NCI-H1092 treated with DMSO at 0.1 percent for 48 hours (cell line): ENCODE measurements at places on chromosomes 7 and 10.

- no peak for DNase-seq
Observed at GRCh38 chr7:452226-452751, 67.4 kb downstream of the PDGFA start.

GRCh38 chr7:50957855-50958254, 175.2 kb upstream of the GRB10 start:
- DNase-seq = no peak

DNA sequence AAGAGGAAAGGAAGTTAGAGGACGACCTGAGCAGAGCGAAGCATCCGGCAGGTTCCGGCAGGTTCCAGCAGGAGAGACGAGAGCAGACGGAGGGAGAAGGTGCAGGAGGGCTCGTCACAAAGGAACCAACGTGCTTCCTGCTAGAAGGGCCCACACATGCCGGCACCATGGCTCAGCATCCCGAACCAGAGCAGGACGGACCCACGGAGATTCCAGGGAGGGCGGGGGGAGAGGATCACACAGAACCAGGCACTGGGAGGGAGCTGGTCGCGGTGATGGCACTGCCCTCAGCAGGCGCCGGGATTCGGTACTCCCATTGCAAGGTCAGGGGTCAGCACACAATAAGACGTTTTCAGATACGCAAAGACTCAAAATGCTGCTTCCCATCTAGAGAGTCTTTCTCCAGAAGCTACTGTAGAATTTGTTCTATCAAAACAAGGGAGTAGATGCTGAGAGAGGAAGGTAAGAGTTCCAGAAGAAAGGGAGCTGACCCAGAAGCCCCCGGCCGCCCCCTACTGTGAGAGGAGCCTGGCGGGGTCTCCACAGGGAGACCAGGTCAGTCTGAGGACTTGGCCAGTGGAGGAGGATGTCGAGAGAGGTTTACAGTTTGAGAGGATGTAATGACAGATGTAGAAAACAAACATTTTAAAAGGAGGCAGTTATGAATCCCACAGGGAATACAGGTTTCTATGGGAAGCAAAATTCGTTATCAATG, 23.6 kb upstream of the PWWP2B start:
- no peak for DNase-seq

GRCh38 chr7:226281-226895, 34.0 kb downstream of the FAM20C start:
- no peak for DNase-seq

- peak; percentile 51 for DNase-seq
Observed at GRCh38 chr10:78905957-78906308, 162.8 kb upstream of the ZMIZ1 start.

DNA sequence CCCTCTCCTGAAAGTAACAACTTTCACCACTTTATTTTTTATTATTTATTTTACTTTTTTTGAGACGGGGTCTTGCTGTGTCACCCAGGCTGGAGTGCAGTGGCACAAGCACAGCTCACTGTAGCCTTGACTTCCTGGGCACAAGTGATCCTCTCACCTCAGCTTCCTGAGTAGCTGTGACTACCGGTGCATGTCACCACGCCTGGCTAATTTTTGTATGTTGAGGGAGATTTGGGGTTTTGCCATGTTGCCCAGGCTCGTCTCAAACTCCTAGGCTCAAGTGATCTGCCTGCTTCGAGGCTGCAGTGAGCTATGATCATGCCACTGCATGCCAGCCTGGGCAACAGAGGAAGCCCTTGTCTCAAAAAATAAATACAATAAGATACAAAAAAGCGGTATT, 14.9 kb upstream of the SLIT1 start:
- DNase-seq = no peak

DNA sequence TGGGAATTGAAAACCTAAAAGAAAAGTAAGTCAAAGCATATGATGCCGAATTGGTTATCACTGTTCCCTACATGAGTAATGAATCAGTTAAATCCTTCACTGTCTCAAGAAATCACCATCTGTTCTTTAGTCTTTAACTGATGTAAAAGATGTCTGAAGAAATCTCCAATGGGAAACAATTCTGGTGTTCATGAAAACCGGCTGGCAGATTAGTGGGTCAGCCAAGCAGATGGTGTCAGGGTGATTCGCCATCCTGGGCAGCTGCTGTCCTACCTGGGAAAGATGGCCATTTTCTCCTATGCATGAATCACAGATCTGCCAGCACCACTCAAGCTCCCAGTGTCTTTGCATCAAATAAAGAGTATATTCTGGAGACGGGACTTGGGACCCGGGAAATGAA, 925.2 kb upstream of the GHITM start:
- DNase-seq = no peak

DNA sequence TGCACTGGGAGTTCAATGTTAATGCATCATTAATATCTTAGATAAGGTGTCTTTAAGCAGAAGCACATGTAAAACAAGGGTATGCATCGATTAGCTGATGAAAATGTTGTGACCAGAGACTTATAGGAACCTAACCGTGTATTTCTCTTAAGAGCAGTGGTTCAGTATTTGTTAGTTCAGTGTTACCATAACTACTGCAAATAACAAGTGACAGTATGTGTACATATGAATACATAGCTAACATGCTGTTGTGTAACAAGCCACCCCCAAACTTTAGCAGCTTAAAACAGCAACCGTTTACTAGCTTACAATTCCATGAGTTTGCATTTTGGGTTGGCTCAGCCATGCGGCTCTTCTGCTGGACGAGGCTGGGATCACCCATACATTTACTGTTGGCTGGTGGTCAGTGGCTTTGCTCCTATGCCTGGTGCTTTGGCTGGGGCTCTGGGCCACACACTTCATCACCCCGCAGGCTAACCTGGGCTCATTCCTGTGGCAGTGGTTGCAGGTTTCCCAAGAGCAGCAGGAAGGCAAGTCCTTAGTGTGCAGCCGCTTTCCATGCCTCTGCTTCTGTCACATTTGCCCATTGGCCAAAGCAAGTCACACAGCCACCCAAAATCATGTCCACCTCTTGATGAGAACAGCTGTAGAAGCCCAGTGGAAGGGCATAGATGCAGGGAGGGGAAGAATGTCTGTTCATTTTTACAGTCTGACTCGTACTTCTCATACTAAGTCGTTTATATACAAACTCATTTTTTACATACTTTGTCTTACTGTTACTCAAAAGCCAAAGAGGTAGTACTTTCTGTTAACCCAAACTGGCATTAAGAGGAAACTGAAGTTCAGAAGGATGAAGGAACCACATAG, 103.3 kb upstream of the GATA3 start:
- DNase-seq = no peak

DNA sequence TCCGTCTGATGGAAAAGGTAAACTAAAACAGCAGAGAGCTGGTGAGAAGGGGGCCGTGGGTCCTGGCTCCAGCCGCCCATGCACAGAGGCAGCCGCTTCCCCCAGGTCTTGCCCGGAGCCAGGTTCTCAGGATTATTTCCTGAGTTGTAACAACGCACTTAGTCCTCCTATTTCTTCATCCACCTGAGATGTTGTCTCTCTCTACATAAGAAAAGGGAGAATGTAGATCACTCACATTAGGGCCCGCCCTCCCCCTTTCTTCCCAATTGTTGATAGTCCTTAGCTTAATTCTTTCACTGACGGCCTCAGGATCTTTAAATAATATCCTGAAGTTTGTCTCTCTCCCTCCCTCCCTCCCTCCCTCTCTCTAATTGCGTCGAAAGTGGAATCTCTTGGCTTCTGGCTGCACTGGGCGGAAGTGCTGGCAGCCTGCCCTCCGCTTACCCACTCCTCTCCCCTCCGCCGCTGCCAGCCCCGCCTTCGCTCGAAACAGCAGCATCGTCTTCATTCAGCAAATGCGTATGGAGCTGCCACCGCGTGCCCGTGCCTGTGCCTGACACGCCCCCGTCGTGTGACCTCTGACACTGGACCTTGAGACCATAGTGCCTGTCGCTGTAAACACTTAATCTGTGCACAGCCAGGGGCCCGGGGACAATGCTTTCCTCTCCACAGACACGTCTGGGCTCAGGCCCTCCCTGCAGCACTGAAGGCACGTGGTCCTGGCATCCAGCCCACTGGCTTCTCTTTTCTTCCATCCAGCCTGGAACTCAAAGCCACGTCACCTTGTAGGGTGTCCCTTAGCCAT, 174.5 kb upstream of the PPP2R2D start:
- peak; percentile 11 for DNase-seq

GRCh38 chr10:112817981-112818777, 131.9 kb upstream of the TCF7L2 start:
- no peak for DNase-seq

DNA sequence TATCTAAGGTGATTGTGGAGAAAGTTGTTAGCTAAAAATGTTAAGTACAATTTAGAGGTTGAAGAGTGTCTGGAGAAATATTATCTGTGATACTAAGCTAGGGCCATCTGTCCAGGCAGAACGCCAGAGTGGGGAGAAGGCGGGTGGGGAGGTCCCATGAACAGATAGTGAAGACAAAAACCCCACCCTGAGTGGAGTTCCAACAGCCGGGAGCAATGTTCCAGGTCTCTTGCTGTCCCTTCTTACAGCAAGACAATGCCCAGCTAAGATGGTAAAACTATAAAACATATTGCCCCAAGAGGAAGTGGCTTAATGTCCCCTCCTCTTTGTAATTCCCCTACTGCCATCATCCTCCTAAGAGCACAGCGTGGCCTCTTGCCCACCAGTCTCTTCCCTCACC, 10.4 kb upstream of the IL15RA start:
- no peak for DNase-seq

GRCh38 chr7:26673271-26673670, 191.1 kb downstream of the SKAP2 start:
- DNase-seq = no peak

DNA sequence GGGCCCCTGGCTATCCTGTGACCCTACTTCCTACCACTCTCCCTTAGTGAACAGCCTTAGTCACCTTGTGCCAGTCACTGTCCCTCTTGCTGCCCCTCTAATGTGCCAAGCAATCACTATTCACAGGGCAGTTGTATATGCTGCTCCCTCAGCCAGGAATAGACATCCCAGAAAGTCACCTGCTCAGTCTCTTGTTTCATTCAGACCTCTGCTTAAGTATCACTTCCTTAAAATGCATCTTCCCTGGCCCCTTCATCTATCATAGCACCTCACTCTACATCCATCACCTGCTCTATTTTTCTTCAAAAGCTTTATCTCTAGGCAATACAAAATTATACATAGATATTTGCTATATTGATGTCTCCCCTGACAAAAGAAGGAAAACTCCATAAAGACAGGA, 328.4 kb upstream of the NFE2L3 start:
- no peak for DNase-seq
